Nucleus accumbens (tissue), 56 donors: ENCODE measurements at places on chromosomes 5 and 9.
A peak's percentile ranks its signal among the peaks of the same experiment; 100 is the strongest.

DNA sequence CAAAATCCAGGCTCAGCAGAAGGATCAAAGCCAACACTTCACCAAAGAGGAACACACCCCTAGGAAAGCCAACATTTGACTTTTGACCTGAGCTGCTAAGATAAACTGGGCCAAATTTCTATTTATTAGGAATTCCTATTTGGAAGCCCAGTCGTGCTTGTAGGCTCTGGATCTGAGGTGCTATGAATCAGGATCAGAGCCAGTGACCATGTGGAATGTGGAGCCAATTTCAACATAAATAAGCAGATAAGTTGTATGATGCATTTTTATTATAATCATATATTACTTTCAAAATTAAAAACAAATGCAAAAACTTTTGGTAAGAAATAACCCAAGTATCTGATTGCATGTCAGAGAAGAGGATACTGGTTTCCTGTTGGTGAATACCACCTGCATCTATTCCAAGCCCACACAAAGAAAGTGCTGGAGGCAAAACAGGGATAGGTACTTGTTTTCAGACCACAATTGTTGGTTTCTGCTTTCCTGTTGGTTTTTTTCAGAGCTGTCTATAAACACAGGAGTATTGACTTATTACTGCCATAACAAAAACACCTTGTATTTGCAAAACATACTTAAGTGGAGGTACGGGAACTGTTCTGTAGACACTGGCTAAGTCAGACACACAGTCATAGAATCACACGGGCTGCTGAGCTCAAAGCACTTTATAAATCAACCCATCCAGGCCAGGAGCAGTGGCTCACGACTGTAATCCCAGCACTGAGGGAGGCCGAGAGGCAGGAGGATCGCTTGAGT is 52.8 kb downstream of the ARL15 start:
- no peak for DNase-seq

GRCh38 chr5:126376443-126376842 is 46.8 kb upstream of the GRAMD2B start:
- DNase-seq: peak; percentile 8

GRCh38 chr9:130905125-130905901 is 8.7 kb upstream of the QRFP start:
- no peak for DNase-seq

DNA sequence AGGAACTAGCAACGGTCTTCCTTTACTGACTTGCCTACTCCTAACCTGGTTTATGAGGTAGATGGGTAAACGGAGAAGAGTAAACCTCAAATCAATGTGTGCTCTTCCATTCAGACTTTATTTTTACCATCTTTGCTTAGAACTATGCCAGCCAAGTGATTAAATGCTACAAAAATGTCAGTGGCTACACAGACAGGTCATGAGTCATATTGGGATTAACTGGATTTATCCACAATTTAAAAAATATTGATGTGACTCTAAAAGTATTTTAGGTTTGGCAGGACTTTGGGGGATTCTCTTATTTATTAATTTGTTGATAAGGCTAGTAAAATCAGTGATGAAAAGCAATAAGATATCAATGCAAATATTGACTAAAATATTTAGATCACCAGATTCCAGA is 275.0 kb downstream of the PLK2 start:
- no peak for DNase-seq

- no peak for DNase-seq
Observed at GRCh38 chr9:110284211-110284844, 28.0 kb upstream of the TXN start.

DNA sequence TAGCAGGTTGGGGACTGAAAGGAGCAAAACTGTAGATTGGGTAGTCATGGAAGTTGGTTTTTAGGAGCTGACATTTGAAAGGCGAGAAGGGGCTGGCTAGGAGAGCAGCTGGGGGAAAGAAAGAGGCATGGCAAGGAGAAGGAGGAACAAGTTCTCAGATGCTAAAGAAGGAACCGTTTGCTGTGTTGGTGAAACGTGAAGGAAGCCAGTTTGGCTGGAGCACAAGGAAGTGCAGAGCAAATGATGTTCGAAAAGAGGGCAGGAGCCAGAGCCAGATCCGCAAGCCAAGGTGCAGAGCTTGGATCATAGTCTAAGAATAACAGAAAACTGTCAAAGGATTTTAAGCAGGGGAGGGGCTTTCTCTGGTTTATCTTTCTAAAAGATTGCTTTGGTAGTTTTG is 276.6 kb downstream of the ASTN2 start:
- DNase-seq: no peak

- no peak for DNase-seq
Observed at GRCh38 chr5:130605234-130605633, 559.8 kb downstream of the HINT1 start.

DNA sequence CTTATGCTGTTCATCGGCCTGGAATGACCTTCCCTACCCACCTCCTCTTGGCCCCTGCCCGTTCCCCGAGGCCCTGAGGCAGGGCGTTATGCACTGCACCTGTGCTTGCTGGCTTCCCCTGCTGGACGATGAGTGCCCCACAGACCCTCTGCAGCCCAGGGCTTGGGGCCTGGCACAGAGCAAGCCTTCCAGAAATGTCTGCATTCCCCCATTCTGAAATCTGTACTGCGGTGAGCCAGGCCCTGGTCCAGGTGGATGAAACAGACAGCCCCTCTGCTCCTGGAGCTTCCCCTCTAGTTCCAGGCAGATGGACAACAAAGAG is 35.0 kb downstream of the UNC5A start:
- DNase-seq: no peak

DNA sequence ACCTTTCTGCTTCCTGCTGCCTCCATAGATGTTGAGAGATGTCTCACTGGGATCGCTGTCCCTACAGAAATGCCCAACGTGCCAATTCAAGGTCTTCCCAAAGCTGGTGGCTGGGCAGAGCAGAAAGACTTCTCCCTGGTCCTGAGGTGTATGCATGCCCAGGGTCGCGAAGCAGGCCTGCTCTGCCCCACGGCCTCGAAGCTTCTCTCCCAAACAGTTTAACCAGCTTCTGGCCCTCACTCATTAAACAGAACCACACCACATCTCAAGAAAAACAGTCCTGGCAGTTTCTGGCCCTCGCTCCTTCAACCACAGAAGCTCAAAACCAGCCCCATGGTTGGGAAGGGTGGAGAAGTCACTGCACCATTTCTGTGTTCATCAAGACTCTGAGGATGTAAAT is 14.7 kb upstream of the SMIM32 start:
- no peak for DNase-seq

DNA sequence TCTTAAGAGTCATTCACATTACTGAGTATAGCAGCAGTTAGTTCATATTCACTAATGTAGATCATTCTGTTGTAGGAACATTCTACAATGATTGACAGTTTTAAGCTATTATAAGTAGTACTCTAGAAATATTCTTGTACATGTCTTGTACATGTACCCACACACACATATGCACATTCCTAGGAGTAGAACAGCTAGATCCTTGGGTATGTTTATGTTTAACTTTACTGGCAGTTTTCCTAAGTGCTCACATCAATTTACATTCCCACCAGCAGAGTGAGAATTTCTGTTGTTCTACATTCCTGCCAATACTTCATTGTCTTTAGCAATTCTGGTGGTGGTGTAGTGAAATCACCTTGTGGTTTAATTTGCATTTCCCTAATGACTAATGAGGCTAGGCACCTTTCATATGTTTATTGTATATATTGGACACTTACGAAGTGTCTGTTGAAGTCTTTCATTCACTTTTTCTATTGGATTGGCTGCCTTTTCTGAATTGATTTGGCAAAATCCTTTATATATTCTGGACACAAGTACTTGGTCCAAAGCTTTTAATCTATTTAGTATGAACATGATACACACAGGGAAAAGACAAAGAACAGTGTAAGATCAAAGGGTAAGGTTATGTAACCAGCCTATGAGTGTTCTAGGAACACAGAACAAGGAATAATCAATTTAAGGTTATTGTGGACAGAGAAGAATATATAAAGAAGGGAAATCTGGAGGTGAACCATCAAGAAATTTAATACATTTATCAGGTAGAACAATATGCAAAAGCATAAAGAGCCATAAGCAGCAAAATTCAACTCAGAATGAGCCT is 95.6 kb downstream of the MLLT3 start:
- no peak for DNase-seq

DNA sequence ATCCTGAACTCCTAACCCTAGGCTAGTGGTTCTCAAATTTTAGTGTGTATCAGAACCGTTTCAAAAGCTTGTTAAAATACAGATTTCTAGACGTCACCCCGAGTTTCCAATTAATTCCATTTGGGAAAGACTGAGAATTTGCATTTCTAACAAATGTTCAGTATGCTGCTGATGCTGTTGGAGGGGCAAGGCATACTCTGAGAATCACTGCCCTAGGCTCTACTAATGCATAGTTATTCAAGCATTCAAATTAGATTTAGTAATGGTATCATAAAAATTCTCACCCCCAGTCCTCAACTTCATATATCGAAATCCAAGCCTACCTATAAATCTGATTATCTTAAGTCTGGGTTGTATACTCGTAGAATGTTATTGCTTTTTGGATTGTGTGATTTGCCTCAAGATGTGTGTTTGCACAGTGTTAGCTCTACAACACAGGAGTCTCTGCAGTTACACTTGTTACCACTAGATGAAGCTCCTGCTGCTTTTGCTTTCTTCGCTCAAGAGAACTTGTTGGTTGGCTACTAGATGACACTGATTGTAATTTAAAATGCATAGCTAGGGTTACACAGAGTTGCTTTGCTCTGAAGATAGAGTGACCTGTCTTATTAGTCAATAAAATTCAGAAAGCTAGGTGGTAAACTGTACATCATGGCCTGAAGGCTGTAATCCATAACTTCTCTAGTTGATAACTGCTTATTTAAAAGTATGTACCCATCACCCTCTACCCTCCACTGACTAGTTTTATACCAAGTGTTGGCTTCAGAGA is 7.5 kb upstream of the ERAP2 start:
- DNase-seq: no peak

DNA sequence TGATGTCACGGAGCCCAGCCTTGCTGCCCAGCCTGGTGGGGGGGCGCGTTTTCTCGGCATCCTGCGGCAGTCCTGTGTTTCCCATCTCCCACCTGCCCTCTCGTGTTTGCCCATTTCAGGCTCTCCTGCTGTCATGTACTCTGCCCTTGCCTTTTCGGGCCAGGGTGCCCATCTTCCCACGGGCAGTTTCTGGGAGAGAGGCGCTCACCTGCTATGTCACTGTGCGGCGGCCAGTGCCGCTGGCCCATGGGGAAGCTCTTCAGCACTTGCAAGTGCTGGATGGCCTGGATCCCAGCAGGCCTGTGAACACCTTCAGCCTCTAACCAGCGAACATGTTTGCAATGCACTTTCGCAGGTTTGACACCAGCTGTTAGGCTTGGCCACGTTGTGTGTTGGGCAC is 33.5 kb downstream of the SRD5A1 start:
- no peak for DNase-seq

DNA sequence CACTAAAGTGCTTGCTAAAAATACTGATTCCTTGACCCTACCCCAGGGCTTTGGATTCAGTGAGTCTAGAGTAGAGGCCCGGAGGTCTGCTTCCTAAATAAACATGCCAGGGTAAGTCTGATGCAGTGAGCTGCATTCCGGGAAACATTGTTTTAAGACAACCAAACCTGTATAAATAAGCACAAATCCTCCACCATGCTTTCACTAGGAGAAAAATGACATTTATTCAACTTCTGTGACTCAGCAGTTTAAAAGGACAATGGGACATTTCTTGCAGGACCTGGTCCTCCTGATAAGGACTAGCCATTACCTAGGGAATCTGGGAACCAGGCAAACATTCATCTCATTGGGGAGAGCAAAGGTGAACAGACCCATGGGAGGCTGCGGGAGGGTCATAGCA is 335.3 kb downstream of the MLLT3 start:
- no peak for DNase-seq

DNA sequence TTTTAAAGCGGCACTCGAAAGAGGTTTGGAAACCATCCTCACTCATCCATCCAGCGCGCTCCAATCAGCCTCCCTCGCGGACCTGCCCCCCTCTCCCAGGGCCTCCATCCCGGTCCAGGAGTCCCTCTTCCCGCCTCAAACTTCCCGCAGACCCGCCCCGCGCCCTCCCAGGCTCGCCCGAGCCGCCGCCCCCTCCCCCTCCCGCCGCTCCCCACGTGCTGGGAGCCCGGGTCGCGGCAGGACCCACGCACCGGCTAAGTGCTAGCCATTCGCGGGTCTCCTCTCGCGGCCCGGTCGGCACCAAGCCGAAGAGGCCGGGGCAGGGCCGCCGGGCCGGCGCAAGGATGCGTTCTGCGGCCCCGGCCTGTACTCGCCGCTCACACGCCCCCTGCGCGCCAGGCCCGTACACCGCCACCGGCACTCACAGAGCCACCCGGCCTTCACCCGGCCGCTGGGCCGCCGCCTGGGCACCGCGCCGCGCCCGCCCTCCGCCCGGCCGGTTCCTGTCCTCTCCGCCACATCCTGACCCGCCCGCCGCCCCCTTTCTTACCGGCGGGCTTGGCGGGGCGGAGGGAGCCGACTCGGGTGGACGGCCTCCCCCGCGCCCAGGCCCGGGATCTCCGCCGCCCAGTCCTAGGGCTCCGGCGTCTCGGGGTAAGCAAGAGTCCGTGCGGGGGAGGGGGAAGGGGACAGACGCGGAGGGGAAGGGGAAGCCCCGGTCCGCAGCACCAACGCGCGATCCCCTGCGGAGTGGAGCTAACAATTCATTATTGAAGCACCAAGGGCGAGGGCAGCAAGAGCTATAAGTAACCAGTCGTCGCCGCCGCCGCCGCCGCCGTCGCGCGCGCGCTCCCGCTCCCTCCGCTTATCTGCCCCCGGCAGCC is 576 bp downstream of the CHD1 start:
- DNase-seq: peak; percentile 53

DNA sequence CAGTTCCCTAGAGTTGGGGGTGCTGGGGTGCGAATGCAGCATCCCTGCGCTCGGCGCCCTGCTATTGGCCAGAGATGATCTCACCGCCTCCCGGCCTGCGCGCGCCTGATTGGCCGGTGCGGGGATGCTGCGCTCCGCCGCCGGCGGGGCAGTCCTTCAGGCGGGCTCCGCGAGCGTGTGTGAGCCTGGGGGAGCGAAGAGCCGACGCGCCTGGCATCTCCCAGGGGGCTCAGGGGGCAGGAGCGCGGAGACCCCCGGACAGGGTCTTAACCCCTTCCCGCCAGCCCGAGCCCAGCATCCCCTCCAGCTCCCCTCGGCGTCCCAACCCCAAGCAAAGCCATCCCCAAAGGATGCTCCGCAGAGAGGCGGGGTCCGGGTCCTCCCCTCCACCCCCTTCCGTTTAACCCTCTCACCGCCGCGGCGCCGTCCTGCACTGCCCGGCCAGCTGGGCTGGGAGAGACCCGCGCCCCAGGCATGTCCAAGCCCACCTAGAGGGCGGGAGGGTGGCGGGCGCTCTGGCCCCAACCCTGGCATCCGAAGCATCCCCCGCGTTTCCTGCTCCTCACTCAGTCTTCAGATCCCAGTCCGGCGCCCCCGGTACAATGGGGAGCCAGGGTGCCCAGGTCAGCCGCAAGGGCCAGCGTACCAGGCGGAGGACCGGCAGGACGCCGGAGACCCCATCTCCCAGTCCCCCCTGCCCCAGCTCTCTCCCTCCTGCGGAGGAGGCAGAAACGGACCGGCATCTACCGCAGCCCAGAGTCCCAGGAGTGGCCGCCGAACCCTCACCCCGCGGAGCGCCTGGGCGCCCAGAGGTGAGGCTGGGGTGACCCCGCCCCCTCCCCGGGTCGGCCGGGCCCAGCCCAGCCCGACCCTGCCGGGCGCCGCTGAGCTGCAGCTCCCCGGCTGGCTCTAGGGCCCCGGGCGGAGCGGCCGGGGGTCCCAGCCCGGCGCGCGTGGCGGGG is 19.3 kb upstream of the TOR2A start:
- no peak for DNase-seq

GRCh38 chr9:135343837-135344522 is 135.6 kb upstream of the PPP1R26 start:
- peak; percentile 75 for DNase-seq

- DNase-seq: no peak
Observed at GRCh38 chr9:94903961-94904421, 177.5 kb downstream of the AOPEP start.

GRCh38 chr9:95044731-95045508 is 272.6 kb downstream of the FANCC start:
- no peak for DNase-seq
